ENCODE measurements at places on chromosomes 5 and 9. TPM values are rescaled to one million over a fixed set of nuclear protein-coding genes. Genes with fewer than 3 reads are reported as not detected.

DNA sequence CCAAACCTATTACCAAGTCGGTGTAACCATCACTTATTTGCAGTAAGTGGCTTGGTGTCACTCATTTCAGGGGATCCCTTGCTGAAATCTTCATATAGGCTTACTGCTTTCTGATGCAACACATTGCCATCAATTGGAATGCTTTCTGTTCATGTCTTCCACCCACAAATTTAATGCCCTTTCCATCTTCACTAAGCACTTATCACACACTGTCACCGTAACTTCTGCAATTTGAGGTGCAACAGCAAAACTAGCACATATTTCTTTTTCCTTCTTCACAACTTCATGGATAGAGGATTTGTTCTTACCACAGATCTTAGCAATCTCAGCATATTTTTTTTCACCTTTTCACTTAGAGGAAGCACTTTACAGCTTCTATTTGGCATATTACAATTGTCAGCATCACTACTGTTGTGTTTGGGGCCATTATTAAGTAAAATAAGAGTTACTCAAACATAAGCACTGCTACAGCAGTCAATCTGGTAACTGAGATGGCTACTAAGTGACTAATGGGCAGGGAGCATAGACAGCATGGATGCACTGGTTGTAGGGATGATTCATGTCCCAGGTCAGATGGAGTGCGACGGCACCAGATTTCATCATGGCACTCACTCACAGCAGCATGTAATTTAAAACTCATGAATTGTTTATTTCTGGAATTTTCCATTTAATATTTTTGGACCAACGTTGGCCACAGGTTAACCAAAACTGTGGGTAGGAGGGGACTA lies 70.1 kb downstream of the PIP5K1B start:
- no peak for DNase-seq

The ZDHHC11B gene
- under 0.01 TPM for total RNA-seq

- no peak for DNase-seq
Measured at GRCh38 chr9:136714096-136714892, 1.9 kb downstream of the DIPK1B start.

GRCh38 chr5:82855893-82856550 lies 221.2 kb downstream of the TMEM167A start:
- no peak for DNase-seq

The PRRX2 gene
- 4.6 TPM for total RNA-seq

All from fibroblast of lung (primary cell).